Memory B cell (primary cell): ENCODE measurements at places on chromosomes 5 and 9.

DNA sequence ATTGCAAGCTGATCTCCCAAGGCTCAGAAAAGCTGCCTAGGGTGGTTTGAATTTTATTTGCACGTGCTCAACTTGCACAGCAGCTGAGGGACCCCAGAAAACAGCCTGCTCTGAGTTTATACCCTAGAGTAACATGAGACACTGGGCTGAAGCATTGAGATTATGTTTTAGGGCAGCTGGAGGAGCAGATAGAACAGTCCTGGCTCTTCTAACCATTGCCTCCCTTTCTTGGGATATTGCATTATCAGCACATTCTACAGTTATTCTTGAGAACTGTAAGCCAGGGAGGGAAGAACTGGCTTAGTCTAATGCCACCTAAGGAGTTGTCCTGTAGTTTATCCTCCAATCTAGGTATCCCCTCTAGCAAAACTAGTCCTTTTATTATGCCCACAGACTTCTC, 10.3 kb downstream of the SMC2 start:
- DNase-seq: no peak
- H3K4me3 ChIP-seq: no peak overlapping the region
- H3K27ac ChIP-seq: no peak overlapping the region
- no peaks in the 10 kb centered on the region for H3K4me1 ChIP-seq
- H3K36me3 ChIP-seq: peaks cover 30% of the 10 kb centered on the region

GRCh38 chr5:154368041-154368800, 77.6 kb upstream of the SAP30L start:
- H3K36me3 ChIP-seq: peaks cover 18% of the 10 kb centered on the region
- no peaks in the 10 kb centered on the region for H3K27me3 ChIP-seq
- H3K4me3 ChIP-seq: no peak overlapping the region
- H3K4me1 ChIP-seq: peaks cover 7% of the 10 kb centered on the region
- peak overlapping the region; percentile 48 for H3K27ac ChIP-seq

GRCh38 chr9:21141427-21141882, at the start of gene IFNW1:
Gene IFNW1, minus strand, starts transcription at chr9:21141832. Its CDS starts 262 bp downstream, at chr9:21141570.
- no peak for DNase-seq
- H3K4me1 ChIP-seq: peaks cover 6% of the 10 kb centered on the region
- H3K4me3 ChIP-seq: no peak within 1 kb of the TSS

GRCh38 chr9:136658849-136659535, 3.7 kb upstream of the EGFL7 start:
- H3K27me3 ChIP-seq: peaks cover 19% of the 10 kb centered on the region
- H3K36me3 ChIP-seq: no peaks in the 10 kb centered on the region
- H3K4me1 ChIP-seq: peaks cover 9% of the 10 kb centered on the region
- DNase-seq: no peak

- H3K27me3 ChIP-seq: peaks cover 12% of the 10 kb centered on the region
- H3K36me3 ChIP-seq: no peaks in the 10 kb centered on the region
- DNase-seq: no peak
- no peaks in the 10 kb centered on the region for H3K4me1 ChIP-seq
- no peak overlapping the region for H3K27ac ChIP-seq
Measured at GRCh38 chr9:135655317-135655716, 7.8 kb upstream of the LCN9 start.

DNA sequence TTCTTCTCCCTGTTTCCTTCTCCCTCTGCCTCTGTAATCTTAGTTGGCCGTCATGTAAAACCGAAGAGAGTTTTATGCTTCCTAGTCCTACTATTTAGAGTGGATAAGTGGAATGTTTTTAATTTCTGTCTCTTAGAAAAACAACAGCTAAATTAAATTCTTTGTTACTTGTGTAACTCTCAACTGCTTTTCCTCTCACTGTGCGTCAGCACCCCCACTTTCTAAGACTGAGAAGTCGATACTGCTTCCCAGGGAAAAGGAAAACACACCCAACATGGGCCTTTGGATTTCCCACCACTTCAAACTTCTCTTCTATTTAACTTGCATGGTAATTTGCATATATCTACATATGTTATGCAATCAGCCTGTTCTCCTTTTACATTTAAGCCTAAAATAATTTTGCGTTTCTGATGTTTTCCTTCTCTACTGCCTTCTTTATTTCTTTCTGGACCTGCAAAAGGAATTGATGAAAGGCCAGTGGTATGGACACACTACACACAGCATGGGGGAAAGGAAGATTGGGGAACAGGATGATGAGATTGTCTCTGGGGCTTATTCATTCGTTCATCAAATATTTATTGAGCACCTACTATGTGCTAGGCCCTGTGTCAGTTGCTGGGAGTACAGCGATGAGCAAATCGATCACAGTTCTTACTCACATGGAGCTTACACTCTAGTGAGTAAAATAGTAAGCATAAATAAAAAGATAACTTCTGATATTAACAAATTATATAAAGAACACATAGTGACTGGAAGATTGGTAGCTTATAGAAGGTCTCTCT, 52.5 kb upstream of the CTNNA1 start:
- H3K36me3 ChIP-seq: no peaks in the 10 kb centered on the region
- no peak for DNase-seq
- H3K27ac ChIP-seq: no peak overlapping the region
- no peaks in the 10 kb centered on the region for H3K4me1 ChIP-seq

DNA sequence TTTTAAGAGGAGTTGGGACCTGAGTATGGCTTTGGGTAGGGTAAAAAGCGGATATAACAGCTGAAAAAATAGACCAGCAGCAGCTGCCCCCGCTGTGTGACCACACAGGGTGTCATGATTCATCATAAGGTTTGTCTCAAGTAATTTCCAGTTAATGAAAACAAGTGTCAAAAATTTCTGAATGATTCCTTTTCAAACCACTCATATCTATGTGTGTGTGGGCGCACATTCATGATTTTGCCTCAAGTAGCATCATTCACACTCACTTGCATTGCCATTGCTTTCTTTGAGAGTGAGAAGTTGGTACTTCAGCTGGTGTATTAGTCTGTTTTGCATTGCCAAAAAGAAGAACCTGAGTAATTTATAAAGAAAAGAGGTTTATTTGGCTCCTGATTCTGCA, 12.1 kb upstream of the TNFAIP8 start:
- H3K36me3 ChIP-seq: peaks cover 19% of the 10 kb centered on the region
- H3K27ac ChIP-seq: peak overlapping the region; percentile 91
- no peak for DNase-seq
- H3K27me3 ChIP-seq: no peaks in the 10 kb centered on the region
- peak overlapping the region; percentile 27 for H3K4me3 ChIP-seq
- peaks cover 70% of the 10 kb centered on the region for H3K4me1 ChIP-seq

DNA sequence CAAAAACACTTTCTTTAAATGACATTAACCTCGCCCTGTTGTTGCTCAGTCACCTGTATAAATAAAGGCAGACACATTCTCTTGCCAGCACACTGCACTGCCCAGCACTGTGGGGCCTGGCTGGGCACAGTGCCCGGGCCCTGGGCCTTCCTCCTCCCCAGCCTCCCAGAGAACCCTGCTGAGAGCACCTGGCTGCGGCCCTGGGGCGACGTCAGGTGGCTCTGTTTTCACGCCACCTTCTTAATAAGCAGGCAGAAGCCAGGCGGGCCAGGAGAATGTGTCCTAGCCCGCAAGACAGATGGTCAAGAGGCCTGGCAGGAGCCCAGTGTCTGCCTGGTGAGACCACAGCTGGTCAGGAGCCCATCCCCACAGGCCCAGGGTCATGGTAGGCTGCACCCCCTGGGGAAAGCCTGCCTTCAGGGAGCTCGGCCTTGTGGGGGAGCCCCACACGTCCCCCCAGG, 8.2 kb upstream of the AGPAT2 start:
- H3K4me1 ChIP-seq: peaks cover 14% of the 10 kb centered on the region
- peaks cover 21% of the 10 kb centered on the region for H3K27me3 ChIP-seq
- no peaks in the 10 kb centered on the region for H3K36me3 ChIP-seq
- H3K27ac ChIP-seq: no peak overlapping the region

- peaks cover 2% of the 10 kb centered on the region for H3K27me3 ChIP-seq
- H3K27ac ChIP-seq: no peak overlapping the region
- H3K4me1 ChIP-seq: no peaks in the 10 kb centered on the region
- H3K4me3 ChIP-seq: no peak overlapping the region
- no peaks in the 10 kb centered on the region for H3K36me3 ChIP-seq
Measured at GRCh38 chr5:14123551-14123950, 19.6 kb upstream of the TRIO start.

GRCh38 chr5:103446813-103447212, 115.8 kb downstream of the NUDT12 start:
- H3K36me3 ChIP-seq: no peaks in the 10 kb centered on the region
- peaks cover 1% of the 10 kb centered on the region for H3K27me3 ChIP-seq
- H3K4me1 ChIP-seq: peaks cover 8% of the 10 kb centered on the region
- DNase-seq: no peak
- H3K4me3 ChIP-seq: no peak overlapping the region

DNA sequence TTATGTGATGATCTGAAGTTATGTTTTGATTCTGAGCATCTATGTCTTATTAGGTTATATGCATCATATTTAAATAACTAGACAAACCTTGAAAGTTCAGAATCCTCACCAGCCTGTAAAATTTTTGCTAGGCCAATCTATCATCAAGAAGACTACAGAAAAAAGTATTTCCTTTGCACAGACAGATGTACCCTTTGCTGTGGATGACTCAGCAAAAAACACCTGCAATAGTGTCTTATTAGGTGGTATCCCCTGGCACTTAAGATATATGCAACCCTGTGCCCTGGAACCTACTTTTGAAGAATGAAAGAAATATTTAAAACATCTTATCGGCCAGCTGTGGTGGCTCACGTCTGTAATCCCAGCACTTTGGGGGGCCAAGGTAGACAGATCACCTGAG, 130.6 kb downstream of the SLF1 start:
- H3K4me1 ChIP-seq: peaks cover 16% of the 10 kb centered on the region
- H3K36me3 ChIP-seq: no peaks in the 10 kb centered on the region

GRCh38 chr9:93304574-93305496, 120.9 kb downstream of the WNK2 start:
- H3K4me3 ChIP-seq: no peak overlapping the region
- DNase-seq: no peak
- no peaks in the 10 kb centered on the region for H3K4me1 ChIP-seq
- H3K27ac ChIP-seq: no peak overlapping the region
- peaks cover 3% of the 10 kb centered on the region for H3K27me3 ChIP-seq

- H3K27me3 ChIP-seq: peaks cover 7% of the 10 kb centered on the region
- no peak overlapping the region for H3K27ac ChIP-seq
- no peak for DNase-seq
- H3K4me3 ChIP-seq: no peak overlapping the region
- no peaks in the 10 kb centered on the region for H3K36me3 ChIP-seq
Measured at GRCh38 chr9:73199886-73200285, 48.2 kb downstream of the ANXA1 start.

GRCh38 chr5:159459951-159460538, 129.8 kb upstream of the IL12B start:
- no peaks in the 10 kb centered on the region for H3K27me3 ChIP-seq
- no peak overlapping the region for H3K4me3 ChIP-seq
- peaks cover 37% of the 10 kb centered on the region for H3K4me1 ChIP-seq
- no peaks in the 10 kb centered on the region for H3K36me3 ChIP-seq
- peak overlapping the region; percentile 83 for H3K27ac ChIP-seq
- DNase-seq: no peak

DNA sequence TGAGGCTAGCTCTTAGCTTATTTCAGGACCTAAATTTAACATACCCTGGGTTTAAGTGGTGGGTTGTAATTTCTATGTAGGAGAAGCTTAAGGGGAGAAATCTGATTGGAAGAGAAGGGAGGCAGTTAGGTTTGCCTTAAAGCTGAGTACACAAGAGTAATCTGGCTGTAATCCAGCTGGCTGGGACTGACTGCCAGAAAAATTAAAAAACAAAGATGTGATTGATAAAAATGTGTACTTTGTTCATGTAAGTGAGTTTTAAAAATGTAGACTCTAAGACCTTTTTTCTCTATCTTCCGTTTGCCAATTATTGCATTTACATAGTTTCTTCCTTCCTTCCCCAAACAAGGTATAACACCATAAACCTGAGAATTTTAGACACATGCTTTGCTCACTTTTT, 17.5 kb upstream of the MSMP start:
- no peaks in the 10 kb centered on the region for H3K27me3 ChIP-seq
- DNase-seq: no peak
- peaks cover 4% of the 10 kb centered on the region for H3K4me1 ChIP-seq
- no peak overlapping the region for H3K27ac ChIP-seq
- H3K4me3 ChIP-seq: no peak overlapping the region

GRCh38 chr5:124686239-124687004, 60.0 kb downstream of the ZNF608 start:
- H3K4me1 ChIP-seq: peaks cover 19% of the 10 kb centered on the region
- no peak for DNase-seq
- no peaks in the 10 kb centered on the region for H3K27me3 ChIP-seq
- peak overlapping the region; percentile 43 for H3K27ac ChIP-seq
- H3K36me3 ChIP-seq: peaks cover 5% of the 10 kb centered on the region
- no peak overlapping the region for H3K4me3 ChIP-seq

- no peak overlapping the region for H3K4me3 ChIP-seq
- no peak for DNase-seq
- no peaks in the 10 kb centered on the region for H3K4me1 ChIP-seq
- H3K36me3 ChIP-seq: no peaks in the 10 kb centered on the region
Measured at GRCh38 chr5:19488786-19489185, 499.2 kb downstream of the CDH18 start.

GRCh38 chr5:69432412-69433206, 17.7 kb downstream of the MARVELD2 start:
- H3K4me3 ChIP-seq: no peak overlapping the region
- H3K27me3 ChIP-seq: no peaks in the 10 kb centered on the region
- H3K36me3 ChIP-seq: peaks cover 9% of the 10 kb centered on the region
- DNase-seq: no peak
- peaks cover 3% of the 10 kb centered on the region for H3K4me1 ChIP-seq

DNA sequence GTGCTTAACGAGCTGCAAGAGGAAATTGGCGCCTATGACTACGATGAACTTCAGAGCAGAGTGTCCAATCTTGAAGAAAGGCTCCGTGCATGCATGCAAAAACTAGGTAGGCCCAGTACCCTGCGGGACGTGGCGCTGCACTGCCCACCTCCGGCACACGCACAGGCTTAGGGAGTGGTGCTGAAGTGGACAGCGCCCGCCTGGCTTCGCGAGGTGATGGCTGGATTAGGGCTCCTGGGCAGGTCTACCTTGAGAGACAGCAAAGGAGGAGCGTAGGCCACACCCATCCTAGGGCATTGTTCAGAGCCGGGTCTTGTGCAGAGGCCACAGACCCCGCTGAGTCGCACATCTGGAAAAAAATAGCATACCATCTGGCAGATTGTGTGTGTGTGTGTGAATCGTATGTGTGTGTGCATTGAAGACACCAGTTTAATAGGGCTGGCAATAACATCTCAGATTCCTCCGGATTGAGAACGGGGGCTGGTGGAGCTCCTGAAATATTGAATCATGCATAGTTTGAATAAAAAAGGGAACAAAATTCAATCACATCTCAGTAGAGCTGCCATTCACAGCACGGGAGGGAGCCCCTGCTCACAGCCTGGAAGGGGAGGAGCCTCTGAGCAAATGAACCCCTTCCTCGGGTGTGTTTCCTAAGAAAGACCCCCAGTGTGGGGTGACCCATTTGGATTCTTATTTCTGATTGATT, 11.1 kb downstream of the OLFM1 start:
- H3K4me1 ChIP-seq: no peaks in the 10 kb centered on the region
- H3K4me3 ChIP-seq: no peak overlapping the region
- peaks cover 6% of the 10 kb centered on the region for H3K27me3 ChIP-seq
- DNase-seq: no peak
- no peak overlapping the region for H3K27ac ChIP-seq
